ENCODE measurements at places on chromosomes 13 and 19.

DNA sequence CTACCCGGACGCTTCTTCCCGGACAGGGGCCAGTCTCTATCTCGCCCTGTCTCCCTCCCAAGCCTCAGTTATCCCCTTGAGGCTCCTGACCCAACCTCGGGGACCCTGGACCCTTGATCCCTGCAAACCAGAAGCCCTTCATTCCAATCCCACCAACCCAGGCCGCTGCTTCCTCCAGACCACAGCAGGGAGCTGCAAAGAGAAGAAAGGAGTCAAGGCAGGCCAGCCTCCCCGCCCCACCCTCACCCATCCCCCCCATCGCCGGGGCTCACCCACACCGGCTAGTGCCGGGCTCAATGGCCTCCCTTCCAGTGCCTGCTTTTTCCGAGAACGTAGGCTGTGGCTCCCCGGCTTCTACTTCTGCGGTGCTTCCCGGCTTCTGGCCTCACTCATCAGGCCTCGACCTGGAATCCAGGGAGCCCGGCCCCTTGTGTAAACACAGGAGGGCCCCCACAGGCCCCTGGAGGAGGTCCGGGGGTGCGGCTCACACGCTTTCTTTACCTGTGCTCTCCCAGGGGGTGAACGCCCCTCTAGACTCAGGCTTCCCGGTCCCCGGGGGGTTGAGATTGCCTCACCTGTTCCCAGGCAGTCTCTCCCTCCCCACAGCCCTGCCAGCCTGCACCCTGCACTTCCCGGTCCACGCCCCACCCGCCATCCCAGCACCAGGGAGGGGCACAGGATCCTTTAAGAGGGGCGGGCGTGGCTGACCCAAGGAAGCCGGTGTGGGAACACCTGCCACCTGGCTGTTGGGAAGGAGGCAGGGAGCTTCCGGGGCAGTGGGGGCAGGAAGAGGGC is at the start of gene FAM83E:
TSS of gene FAM83E (minus strand) at position 641 of the 795 bp plus-strand sequence. CDS start 1,704 bp downstream, outside the sequence.
- DNase-seq: no peak

- DNase-seq: no peak
Measured at GRCh38 chr19:1324249-1324805, 38.7 kb downstream of the EFNA2 start.

- DNase-seq: no peak
Measured at GRCh38 chr13:58187881-58188280, 556.3 kb downstream of the PCDH17 start.

DNA sequence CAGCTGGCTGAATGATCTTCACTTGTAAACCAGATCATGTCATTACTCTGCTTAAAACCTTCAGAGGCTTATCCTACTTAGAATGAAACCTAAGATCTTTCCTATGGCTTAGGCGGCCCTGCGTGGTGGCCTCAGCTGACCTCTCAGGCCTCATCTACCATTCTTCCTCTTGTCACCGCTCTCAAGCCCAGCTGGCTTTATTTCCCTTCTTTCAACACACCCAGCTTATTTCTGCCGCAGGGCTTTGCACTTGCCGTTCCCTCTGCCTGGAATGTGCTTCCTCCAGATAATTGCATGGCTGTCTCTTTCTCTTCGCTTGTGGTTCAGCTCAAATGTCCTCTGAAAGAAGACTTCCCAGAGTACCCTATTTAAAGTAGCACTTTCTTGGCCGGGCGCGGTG is 3.6 kb upstream of the ASF1B start:
- DNase-seq: no peak

GRCh38 chr13:43269037-43269481 is 245.7 kb downstream of the DNAJC15 start:
- DNase-seq: no peak

DNA sequence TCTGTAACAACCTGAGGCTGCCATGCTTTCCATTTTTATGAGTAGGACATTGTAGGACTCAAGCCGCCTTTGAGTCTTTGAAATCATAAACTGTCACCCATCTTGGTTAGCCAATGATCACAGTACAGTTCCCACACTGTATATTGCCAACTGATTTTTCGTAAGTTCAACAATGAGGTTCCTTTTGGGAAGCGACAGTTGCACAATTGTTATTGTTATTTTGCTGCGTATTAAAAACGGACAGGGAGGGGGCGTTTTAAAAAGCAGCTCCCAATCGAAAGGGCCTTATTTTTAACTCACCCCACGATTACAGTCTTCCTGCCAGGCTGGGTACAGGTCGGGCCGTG is 601 bp downstream of the SLC46A3 start:
- DNase-seq: no peak

- DNase-seq: no peak
Measured at GRCh38 chr13:112212533-112212932, 145.6 kb downstream of the SOX1 start.

Data from stimulated activated CD4-positive, alpha-beta T cell treated with anti-CD3 and anti-CD28 coated beads, TNF-alpha, amount 100 ng/mL, for 48 hours (primary cell).